ENCODE measurements at places on chromosomes 1 and 21.

- no peak for DNase-seq
Measured at GRCh38 chr1:200894712-200895442, at the start of gene INAVA. TSS of gene INAVA (plus strand) at chr1:200894900. CDS start at chr1:200898401, 3,501 bp downstream.

- no peak for DNase-seq
Measured at GRCh38 chr1:116948642-116949041, 38.9 kb downstream of the PTGFRN start.

DNA sequence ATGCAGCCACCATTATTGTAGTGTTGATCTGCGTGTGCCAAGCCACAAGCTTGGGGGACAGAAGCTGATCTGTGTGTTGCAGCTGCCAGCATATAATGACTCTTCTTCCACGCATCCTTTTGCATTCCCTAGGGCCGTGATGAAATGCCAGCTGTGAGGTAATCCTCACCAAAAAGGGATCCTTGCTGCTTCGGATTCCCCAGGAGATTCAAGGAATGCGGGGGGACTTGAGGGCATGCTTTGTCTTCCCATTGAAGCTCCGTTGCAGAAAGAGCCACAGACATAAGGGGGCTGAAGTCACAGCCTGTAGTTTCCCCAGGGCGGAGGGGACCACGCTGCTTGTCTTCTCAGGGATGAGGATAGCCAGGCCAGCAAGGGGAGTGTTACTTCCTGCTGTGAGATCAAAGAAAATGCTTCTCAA lies 281.6 kb upstream of the FMN2 start:
- DNase-seq, result no peak

DNA sequence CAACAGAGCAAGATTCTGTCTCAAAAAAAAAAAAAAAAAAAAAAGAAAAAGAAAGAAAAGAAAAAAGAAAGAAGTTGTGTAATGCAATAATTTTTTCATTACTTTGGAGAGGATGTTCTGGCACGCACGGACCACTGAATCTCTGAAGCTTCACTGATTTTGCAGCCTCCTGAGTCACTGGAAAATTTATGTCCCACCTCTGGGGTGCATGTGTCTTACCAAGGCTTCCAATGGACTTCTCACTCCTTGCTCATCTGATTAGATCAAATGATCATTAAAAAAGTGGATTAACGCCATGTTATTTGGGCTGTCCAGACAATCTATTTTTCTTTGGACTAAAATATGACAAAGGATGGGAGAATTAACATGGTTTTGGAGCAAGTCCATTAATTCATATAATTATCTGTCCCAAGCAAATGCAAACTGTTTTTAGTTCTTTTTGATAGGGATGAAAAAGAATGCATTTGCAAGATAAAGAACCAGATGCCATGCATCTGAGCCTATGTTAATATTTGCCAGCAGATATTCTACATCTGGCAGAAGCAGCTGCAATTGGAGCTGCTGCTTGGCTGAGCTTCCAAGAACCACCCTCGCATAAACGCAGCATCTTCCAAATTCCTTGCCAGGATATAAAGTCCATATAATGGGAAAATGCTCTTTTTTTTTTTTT lies 10.1 kb upstream of the MAP1LC3C start:
- DNase-seq, result no peak

- DNase-seq, result no peak
Measured at GRCh38 chr1:19980314-19980713, 896 bp upstream of the PLA2G2A start.

- no peak for DNase-seq
Measured at GRCh38 chr1:208782186-208782585, 538.0 kb upstream of the PLXNA2 start.

DNA sequence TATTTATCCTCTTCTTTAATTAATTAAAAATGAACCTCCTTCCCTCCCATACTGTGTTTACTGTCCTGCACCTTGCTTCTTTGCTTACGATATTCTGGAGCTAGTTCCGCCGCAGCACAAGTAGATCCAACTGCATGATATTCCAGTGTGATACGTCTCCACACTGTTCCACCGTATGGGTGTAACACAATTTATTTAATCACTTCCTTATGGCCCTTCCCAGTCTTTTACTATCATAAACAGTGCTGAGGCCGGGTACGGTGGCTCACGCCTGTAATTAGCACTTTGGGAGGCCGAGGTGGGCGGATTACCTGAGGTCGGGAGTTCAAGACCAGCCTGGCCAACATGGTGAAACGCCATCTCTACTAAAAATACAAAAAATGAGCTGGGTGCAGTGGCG lies 25.7 kb downstream of the CNST start:
- DNase-seq, result no peak

- peak; percentile 29 for DNase-seq
Measured at GRCh38 chr1:115828101-115829022, 12.6 kb downstream of the NHLH2 start.

DNA sequence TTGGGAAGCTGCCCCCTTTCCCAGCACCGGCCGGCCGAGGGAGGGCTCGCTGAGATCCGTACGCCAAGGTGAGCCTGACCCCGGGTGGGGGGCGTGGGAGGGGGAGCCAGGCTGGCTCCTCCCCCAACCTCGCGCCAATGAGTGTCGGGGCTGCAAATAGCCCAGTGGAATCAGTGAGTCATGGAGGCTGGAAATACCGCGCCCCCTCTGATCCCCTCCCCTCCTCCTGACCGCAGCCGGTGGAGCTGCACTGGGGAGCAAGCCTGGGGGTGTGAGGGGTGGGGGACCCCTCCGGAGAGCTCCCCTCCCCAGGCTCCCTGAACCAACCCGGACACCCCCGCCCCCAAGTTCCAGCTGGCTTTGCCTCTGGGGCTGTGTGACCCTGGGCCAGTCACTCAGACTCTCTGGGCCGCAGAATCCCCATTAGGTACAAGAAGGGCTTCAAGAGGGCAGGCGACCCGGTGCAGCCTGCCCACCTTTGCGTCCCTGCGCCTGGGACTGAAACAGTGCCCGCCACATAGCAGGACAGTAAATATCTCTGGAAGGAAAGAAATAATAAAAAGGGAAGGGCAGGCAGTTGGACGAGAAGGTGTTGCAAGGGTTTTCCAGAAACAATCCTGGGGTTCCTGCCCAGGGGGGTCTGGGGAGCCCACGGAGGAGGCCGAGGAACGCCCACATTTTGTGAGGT lies 4.5 kb downstream of the HSPB7 start:
- DNase-seq, result no peak

DNA sequence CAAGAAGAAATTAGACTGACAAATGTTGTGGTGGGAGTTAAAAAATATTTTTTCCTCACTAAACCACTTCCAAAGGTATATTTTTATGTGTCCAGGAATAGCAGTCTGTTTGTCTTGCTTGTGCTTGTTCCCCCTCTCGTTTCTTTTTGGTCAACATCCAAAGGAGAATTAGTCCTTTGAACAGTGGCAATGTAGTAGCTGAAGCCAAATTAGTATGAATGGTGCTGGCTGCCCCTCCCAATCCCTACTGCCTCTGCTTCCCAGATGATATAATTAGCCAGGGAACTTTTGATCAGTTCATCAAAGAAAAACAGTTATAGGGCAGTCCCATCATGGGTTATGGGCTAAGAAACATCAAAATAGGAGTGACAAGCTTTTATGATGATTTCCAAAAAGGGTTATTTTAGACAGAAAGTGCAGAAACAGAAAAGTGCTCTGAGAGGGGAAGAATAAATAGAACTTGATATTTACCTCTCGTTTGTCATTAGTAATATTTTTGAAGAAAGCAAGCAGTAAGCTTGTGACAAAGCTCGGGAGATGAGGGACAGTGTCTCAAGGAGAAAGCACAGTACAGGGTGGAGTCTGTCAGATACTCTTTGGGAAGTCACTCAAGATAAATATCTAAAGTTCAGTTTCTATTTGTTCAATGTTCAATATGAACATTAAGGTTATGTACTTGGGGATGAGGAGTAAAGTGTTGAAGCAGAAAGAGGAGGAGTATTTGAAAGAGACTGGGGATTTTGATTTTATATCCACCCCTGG lies 239.1 kb downstream of the HLX start:
- no peak for DNase-seq

GRCh38 chr1:36638268-36638667 lies 155.6 kb upstream of the CSF3R start:
- DNase-seq, result no peak
